Brain microvascular endothelial cell (primary cell): ENCODE measurements at places on chromosomes 2 and 18.
A peak's percentile ranks its signal among the peaks of the same experiment; 100 is the strongest.

- DNase-seq: no peak
Observed at GRCh38 chr18:51654488-51655326, 457.2 kb upstream of the MEX3C start.

DNA sequence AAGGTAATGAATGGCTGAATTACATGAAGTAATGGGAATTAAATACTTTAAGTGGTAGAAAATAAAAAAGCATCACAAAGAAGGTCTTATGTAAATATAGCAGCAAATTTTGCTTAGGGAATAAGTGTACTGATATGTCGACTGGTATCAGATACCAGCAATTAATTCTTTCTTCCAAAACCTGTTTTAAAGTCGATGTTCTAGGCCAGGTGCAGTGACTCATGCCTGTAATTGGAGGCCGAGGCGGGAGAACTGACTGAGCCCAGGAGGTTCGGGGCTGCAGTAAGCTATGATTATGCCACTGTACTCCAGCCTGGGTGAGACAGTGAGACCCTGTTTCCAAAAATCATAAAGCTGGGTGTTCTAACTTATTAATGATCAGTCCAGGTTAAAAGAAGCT is 30.3 kb downstream of the SP3 start:
- DNase-seq: no peak

GRCh38 chr2:204860274-204860673 is 315.0 kb downstream of the PARD3B start:
- DNase-seq: no peak

DNA sequence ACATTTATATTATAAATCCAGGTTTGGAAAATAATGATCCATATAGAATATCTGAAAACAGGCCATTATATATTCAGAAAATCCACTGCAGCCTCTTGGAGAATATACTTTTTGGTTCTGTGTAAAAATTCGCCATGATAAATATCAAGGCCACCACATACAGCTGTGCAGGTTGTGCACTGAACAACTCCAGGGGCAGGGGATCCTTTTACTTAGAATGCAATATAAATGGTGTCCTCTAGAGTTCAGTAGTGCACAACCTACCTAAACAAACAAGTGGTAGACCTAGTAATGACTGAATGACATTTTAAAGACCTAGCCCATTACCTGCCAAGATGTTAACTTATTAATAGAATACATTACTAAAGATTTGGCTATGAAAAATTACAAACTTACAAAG is 22.4 kb downstream of the MOGAT1 start:
- no peak for DNase-seq

DNA sequence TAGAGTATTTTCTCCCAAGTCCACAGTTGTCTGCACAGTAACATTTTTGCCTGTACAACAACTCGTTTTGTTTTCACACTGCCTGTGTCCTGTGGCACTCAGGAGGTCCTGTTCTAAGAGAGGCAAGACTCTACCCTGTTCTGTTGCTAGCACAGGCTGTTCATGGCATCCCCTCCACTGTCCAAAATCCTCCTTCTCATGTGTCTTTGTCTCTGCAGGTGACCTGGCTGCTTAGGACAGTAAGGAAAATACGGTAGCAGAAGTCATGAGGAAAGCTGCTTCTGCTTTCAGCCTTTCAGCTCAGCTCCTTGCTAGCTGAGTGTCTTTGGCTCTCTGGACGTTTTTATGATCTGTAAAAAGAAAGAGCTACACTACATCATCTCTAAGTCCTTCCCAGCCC is 205.9 kb downstream of the C1D start:
- no peak for DNase-seq

DNA sequence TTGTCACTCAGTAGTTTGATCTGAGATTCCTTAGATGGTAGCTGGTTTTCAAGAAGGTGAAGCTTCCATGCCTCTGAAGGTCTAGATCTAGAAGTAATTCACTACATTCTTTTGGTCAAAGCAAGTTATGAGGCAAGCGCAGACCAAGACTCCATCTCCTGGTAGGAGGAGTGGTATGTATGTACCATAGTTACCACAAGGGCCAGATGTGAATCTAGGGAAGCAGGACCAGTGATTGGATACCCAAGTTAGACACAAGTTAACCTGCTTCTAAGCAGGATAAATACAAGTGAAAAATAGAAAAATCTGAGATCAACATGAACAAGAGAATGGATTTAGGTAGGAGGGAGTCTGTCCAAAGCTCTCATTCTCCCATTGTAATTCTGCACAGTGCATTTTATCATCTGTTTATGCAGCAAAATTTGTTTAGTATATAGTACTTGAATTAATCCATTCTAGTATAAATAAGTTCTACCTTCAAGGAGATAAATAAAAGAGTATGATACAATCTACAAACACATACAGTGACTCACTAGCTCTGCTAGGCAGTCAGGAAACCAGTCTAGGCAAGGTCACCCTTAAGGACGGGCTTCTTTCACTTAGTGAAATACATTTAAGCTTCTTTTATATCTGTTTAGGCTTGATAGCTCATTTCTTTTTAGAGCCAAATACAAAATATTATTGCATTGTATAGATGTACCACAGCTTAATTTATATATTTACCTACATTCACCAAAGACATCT is 14.2 kb upstream of the DOCK10 start:
- peak; percentile 32 for DNase-seq

DNA sequence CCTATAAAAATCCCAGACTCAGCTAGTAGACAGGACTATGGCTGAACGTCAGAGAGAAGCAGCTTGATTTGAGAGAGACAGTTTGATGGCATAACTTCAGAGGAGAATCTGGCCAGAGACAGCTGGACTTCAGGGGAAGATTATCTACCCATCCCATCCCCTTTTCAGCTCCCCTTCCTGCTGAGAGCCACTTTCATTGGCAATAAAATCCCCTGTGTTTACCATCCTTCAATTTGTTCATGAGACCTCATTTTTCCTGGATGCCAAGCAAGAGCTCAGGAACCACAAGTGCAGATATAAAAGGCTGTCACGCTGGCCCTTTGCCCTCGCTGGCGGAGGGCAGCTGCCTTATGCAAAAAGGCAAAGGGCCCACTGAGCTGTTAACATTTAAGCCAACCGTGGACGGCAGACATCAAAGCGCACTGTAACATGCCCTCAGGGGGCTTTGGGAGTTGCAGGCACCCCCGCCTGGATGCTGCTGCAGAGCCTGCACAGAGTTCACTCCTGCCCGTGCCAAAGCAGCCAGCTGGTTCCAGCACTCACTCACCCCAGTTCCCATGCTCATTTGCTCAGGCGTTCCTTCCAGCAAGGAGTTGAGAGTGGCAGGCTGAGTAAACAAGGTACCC is 164.3 kb upstream of the PGAP1 start:
- no peak for DNase-seq

GRCh38 chr2:68747900-68748299 is 13.3 kb downstream of the ARHGAP25 start:
- no peak for DNase-seq

DNA sequence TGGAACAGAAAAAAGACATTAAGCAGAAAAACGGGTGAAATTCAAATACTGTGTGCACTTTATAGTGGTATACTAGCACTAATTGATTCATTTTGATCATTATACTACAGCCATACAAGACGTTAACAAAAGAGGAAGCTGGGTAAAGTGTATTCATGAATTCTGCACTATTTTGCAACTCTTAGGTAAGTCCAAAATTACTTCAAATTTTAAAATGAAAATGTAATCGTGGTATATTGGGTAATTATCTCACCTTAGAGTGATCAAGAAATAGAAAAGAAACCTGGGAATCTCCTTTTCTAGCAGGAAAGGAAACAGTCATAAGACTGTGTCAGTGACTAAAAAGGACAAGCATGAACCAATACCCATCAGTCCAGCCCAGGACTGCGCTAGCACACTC is 5.4 kb downstream of the TGFBRAP1 start:
- DNase-seq: no peak

DNA sequence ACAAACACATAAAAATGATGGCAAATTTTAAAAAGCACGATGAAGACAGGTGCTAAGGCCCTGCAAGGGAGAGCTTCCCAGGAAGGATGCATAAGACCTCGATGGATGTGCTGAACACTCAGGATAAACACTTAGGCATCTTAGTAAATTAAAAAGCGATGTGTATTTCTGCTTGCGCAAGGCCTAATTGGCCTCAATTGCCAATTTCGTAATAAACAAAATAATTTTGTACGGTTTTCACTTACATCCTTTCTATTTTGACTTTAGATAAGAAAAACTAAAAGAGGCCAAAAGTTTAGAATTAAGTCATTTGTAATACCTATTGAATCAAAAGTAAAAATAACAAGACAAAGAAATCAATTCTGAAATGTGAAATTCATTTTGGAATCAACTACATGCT is 189.1 kb downstream of the TCF4 start:
- no peak for DNase-seq

DNA sequence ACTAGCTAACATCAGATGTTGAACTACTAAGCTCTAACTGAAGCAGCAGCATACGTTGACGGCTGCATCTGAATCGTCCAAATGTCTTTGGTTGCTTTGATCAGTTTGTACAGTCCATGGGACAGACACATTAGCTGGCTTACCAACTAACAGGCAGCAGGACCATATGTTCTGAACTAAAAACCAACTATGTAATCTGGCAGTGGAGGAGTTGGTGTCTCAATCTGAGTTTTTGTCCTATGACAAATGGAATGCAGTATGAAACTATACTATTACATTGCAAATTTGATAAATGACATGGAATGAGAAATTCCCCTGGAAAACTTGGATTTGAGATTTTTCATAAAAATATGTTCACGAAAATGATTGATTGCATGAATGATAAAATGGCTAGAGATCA is 79.5 kb downstream of the EPHA4 start:
- DNase-seq: no peak

GRCh38 chr2:45256867-45257641 is 247.8 kb upstream of the SIX2 start:
- no peak for DNase-seq

DNA sequence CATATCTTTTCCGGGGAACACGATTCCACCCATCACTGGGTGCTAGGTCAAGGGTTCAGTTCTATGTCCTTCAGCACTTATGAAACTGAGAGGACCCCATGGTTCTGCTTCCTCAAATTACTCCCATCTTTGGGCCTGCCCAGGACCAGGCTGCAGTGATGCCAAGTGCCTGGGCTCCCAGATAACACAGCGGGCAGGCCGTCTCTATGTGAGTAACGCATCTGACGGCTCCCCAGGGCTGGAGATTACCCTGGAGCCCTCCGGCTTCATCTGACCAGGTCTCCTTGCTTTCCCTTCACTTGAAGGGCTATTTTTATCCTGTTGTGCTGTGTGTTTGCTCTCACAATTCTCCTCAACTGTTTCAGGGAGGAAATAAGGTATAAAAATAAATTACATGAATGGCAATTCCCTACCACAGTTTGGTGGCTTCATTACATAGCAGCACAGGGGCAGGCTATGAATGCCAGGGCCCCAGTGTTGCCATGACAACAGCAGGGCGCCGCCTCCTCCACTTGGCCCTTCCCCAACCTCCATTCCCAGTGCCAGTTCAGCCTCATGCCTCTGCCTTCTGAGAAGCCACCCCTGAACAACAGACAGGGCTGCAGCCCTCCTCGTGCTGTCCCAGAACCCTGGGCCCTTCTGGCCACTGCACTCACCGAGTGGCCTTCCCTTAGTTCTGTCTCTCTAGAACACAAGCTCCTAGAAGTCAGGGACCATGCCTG is 25.4 kb upstream of the TMEM131 start:
- no peak for DNase-seq

DNA sequence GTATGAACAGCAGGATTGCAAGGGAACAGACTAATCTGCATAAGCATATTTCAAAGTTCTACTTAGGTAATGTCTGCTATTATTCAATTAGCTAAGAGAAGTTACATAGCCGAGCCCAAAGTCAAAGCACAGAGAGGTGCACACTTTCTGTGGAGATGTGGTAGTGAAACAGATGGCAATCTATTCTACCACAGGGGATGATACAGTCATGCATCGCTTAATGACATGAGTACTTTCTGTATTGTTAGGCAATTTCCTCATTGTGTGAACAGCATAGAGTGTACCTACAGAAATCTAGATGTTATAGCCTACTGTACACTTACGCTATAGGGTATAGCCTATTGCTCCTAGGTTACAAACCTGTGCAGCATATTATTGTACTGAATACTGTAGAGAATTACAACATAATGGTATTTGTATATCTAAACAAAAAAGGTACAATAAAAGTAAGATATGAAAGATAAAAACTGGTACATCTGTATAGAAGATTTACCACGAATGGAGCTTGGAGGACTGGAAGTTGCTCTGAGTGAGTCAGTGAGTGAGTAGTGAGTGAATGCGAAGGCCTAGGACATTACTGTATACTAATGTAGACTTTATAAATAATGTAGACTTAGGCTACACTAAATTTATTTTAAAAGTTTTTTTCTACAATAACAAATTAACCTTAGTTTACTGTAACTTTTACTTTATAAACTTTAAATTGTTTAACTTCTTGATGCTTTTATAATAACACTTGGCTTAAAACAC is 197.6 kb downstream of the MBD5 start:
- DNase-seq: no peak

- DNase-seq: no peak
Observed at GRCh38 chr2:192311701-192312460, 117.1 kb upstream of the TMEFF2 start.

GRCh38 chr2:66782780-66783361 is 347.9 kb downstream of the MEIS1 start:
- DNase-seq: no peak

DNA sequence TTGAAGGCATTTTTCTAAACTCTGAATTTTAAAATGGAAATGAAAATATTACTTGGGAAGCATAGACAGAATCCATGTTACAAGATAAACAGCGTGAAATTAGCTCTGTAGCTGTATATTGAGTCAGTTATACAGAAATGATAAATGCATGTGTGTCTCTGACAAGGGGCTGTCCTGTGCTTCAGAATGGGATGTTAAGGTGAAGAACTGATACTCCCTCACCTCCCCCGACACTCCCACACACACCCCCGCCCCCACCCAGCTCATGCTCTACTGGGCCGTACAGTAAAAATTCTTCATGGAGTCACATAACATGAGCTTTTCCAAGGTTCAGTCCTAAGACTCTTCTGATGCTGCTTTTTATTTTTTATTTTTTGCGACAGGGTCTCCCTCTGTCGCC is 869 bp upstream of the THUMPD2 start:
- no peak for DNase-seq

GRCh38 chr2:210188755-210189154 is 17.5 kb upstream of the KANSL1L start:
- DNase-seq: no peak

GRCh38 chr2:204205082-204205481 is 268.5 kb downstream of the ICOS start:
- no peak for DNase-seq

GRCh38 chr18:55345103-55345950 is 242.7 kb downstream of the TCF4 start:
- DNase-seq: no peak

DNA sequence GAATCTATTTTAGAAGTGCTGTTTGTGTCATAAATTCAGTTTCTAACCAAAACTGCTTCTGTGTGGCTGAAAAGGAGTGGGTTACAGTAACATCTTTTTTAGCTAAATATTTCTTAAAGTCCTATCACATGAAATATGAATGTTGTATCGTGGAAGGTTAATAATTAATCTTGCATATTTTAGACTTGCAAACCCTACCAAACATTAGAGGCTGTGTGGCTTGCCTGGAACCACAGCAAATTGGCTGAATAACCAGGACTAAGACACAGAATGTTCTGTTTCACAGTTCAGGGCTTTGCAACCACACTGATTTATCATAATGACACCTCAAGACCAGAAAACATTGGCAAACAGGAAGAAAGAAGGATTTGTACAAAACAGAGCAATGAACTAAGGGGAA is 208.9 kb upstream of the CNTNAP5 start:
- no peak for DNase-seq

- no peak for DNase-seq
Observed at GRCh38 chr18:22549260-22549937, 131.7 kb upstream of the CTAGE1 start.
